ENCODE measurements at places on chromosomes 5 and 9.

- DNase-seq = no peak
Measured at GRCh38 chr5:153429761-153430380, 60.6 kb upstream of the GRIA1 start.

- DNase-seq = no peak
Measured at GRCh38 chr9:124757616-124758015, 13.5 kb downstream of the NR6A1 start.

DNA sequence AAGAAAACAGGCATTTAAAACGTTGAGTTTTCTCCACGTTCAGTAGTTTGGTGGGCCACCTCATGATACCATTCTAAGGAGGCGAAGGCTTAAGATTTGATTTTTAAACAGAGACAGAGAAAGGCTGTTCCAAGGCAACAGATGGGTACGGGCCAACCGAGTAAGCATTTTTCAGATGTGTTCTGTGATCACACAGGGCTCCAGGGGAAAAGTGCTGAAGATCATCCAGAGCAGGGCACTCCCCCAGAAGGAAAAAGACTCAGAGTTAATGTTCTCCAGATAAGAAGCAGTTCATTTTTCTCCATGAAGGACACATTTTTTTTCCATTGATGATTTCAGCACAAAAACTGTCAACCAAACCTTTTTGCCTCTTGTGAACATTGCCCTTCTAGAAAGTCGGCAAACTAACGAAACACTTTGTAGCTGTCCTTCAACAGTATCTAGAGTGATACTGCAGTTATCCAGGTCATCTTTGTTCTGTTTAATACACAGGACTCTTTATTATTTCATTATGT, 138.7 kb downstream of the ALDH1A1 start:
- DNase-seq = no peak

DNA sequence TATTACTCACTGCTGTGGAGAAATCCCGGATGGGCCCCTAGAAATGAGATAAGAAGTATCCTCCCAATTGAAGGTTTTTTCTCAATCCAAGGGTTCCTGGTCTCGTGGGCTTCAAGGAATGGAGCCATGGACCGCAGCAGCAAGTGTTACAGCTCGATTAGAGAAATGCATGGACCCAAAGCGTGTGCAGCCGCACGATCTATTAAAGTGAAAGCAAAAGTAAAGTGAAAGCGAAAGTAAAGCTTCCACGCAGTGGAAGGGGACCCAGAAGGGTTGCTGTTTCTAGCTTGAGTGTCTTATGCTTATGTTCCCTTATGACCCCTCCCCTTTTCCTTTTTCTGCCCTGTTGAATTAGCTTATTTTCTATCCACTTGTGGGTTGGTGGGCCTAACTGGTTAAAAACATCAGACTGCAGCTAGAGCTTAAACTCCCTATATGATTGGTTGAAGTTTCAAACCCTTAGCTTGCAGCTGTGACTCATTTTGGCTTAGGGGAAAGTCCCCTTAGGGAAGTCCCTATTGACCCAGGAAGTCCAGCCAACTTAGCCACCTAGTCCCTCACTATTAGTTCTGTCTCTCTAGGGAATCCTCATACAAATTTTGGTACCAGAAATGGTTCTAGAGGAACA, 1111.8 kb downstream of the TAF11L14 start:
- peak; percentile 89 for DNase-seq

DNA sequence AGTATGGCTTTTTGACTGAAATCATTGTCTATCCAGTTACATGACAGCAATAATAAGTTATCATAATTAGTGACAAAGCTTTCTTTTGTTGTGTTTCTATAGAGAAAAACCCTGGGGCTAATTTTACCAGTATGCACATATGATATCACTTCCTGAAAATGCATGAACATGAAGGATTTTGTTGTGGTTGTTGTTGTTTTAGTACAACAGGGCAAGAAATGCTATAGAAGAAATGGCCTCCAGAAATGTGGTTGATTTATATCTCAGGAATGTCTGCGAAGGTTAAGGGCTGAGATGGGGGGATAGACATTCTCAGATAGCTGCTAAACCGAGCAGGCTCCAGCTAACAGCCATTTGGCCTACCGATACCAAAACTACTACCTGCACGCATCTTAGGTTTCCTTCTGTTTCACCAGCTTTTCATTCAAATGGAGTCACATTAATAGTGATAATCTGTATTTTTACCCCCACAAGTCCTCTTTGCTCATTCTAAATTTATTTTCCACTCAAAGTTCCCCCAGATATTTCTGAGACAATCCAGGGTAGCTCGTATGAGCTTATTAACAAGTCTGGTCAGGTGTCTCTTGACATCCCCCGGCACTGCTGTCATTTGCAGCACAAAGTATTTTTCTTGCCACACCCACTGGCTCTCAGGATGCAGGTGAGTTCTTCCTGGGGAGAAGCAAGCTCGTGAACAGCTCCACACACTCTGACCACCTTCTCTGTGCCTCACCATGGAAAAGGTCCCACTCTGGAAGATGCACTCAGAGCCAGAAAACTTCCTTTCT, 232.4 kb upstream of the GAS1 start:
- no peak for DNase-seq

DNA sequence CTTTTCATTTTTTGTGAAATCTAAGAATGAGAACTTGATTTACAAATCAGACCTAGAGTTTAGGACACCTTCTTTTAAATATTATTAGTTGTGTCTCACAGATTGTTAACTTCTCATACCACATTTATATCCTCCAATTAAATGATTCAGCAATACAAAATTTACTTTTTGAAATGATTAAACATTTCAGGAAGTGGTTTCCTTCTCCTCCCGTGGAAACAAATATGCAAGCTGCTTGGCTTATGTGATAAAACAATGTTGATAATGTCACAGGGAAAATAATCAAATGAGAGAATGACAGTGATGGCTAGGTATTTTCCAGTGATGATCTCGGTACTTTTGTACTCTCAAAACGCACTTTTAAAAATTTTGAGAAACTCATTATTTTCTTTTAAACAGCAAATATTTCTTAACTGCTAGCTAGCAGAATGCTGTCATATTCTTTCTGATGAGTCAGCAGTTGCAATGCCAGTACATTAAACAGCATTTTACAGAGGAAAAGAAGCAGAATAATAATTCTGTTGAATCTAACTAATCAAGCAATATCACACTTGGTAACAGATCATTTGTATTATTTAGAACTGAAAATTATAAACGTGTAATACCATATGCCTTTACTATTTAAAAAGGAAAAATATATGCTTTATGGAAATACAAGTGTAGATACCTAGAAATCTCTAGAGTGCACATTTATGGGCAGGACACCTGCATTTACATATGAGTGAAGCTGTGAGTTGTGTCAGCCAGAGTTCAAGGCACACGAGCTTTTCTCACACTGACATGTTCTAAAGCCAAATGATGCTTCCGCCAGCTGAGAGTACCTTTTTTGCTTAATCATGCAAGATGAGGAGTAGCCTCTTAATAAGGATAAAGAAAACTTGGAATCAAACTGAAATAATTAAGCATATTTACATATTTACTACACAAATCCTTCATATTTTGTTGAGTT, 53.6 kb upstream of the CDH18 start:
- no peak for DNase-seq

DNA sequence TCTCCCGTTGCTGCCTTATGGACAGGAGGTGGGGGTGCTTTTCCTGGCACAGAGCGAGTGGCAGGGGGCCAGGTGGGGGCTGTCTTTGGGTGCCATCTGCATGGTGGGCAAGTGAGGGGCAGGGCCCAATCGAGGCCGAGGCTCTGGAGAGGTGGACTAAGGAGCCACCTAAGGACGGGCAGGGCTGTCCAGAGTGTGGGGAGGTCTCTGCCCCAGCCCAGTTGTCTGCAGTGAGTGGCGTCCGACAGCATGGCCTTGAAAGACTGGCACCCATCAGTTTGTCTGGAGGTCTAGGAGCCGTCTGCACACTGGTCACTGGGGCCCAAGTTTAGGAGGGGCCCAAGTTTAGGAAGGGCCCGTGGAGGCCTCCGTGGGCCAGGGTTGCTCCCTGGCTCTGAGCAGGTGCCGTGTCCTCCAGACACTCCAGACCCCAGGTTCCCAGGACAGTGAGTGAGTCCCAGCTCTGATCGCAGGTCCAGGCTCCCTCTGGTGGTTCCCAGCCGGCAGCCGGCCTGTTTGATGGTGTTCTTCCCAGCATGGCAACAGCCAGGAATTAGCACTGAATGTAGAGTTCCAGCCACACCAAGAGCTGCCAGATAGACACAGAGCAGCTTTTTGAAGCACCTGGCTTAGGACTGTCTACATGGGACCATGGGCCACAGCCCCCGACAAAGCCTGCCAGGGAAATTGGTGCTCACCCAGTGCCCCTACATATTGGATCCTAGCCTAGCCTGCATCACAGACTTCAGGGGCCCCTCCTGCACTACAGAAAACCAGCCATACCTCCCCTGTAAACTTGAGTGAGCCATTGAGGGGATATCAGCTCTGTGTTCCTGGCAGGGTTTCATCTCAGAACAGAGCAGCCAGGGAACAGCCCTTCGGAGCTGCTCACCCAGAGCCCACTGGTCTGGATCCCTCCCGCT, 120.9 kb downstream of the WNK2 start:
- peak; percentile 64 for DNase-seq

DNA sequence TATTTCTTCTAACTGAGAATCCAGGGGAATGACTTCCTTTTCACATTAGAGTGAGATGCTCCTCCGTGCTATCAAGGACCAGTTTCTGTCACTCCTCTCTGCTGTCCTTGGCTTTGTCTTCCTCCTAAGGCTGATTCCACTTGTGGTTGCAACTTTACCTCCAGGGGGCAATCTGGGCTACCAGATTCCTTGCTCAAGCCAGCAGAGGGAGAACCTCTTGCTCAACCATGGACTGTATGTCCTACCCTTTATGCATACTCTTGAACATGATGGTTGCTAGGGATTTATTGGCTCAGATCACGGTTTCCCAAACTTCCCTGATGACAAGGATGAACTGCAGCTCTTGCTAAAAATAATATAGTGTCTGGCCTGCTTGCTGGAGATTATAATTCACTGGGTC, 24.0 kb downstream of the NNT start:
- DNase-seq = peak; percentile 40

DNA sequence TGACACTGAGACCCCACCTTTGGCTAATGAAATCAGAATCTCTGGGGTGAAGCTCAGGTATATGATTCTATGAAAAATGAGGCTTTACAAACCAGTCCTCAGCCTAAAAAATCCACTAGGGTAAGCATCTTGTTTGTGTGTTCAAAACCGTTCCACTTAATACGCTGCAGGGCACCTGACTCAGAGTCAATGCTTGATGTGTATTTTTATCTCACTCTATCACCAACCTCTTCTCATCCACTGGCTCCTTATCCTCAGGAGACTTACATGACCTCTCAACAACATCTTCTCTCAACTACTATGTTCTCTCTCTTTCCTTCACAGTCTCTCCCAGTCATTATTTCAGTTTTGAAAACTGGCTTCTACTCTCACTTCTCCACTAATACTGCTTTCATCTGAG, 153.3 kb upstream of the KCNN2 start:
- DNase-seq = no peak

DNA sequence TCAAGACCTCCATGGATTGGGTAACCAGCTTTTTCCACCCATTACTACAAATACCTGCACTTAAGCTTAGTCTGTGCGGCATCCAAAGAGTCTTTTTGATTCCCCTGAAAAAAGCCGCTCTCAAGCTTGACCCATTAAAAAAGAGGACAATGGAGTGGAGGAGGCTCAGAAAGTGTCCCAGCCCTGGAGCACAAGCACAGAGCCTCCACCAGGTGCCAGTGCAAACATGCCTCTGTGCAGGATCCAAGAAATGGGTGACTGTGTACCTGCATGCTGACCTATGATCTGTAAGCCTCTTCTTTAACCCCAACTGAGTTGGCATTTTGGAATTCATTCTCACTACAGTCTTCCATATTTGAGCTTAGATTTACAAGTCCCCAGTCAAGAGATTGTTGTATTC, 168.3 kb upstream of the TLE4 start:
- DNase-seq = peak; percentile 15

DNA sequence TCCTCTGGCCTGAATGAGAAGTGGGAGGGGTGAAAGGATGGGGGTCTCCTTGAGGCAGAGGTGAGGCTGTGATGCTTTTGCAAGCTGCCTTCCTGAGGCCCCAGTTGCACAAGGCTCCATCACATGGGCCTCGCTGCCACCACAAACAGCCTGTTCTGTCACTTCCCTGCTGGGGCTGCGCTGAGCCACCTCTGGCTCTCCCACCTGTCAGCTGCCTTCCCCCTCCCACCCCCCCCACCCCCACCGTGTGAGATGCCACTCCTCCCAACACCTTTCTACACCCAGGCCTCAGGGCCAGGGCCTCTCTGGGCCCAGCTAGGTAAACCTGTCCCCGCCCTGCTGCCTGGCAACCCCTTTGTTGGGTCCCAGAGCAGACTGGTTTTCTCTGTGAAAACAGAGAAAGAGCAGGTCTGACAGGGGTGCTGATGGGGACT, 4.5 kb upstream of the PDLIM4 start:
- peak; percentile 72 for DNase-seq

DNA sequence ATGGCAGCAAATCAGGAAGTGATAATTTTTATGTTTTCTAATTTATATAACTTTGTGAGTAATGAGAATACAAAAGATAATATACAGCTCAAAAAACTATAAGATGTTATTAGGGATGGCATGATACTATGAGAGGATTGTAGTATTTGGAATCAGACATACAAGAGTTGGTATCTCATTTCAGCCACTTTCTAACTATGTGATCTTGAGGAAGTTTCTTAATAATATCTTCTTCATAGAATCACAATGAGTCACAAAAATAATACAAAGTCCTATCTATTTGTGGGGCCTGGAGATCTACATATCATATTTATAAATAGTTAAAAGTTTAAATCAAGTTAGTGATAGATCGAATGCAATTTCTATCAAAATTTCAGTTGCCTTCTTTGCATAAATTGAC, 23.7 kb upstream of the TMED7 start:
- DNase-seq = no peak

GRCh38 chr5:137179203-137179602, 319.9 kb downstream of the SPOCK1 start:
- no peak for DNase-seq

GRCh38 chr5:11384441-11385250, 519.6 kb downstream of the CTNND2 start:
- peak; percentile 89 for DNase-seq

GRCh38 chr9:112032743-112033142, 136.1 kb downstream of the UGCG start:
- DNase-seq = peak; percentile 11

All from DMS53 (cell line).